Glutamatergic neuron (in vitro differentiated cells): ENCODE measurements at places on chromosomes 11 and 22. TPM values are rescaled to one million over a fixed set of nuclear protein-coding genes. Genes with fewer than 3 reads are reported as not detected.

The PDGFB gene
- total RNA-seq = 0.44 TPM

The MS4A5 gene
- not detected for total RNA-seq

The FOLR2 gene
- total RNA-seq = not detected

The ESAM gene
- total RNA-seq = 0.54 TPM

The OR52N5 gene
- not detected for total RNA-seq

The MIOX gene
- total RNA-seq = 4.0 TPM
